Jurkat, Clone E6-1 (cell line): ENCODE measurements at places on chromosomes 3 and 15.

GRCh38 chr15:94968133-94968532, 736.8 kb downstream of the MCTP2 start:
- DNase-seq: no peak

GRCh38 chr15:85704720-85705429, 89.8 kb downstream of the KLHL25 start:
- DNase-seq: no peak

- no peak for DNase-seq
Measured at GRCh38 chr3:172099495-172099808, 60.1 kb downstream of the FNDC3B start.

DNA sequence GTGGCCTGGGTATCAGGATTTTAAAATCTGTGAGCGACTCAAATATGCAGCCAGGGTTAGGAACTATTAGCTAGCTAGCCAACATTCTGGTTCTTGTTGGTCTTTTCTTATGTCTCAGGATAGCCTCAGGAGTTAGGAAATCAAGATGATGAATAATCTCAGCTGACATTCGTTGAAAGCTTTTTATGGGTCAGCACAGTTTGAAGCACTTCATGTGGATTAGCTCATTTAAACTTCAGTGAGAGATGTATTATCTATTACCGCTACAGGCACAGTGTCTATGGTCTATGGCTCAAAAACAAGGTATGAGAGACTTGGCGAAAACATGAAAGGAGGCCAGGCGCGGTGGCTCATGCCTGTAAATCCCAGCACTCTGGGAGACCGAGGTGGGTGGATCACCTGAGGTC, 187.5 kb upstream of the THRB start:
- no peak for DNase-seq

GRCh38 chr3:54772051-54772450, 155.8 kb downstream of the LRTM1 start:
- no peak for DNase-seq

GRCh38 chr3:22284559-22284958, 533.5 kb upstream of the ZNF385D start:
- no peak for DNase-seq

- DNase-seq: no peak
Measured at GRCh38 chr15:22974745-22975144, 5.4 kb downstream of the CYFIP1 start.
